Bronchial smooth muscle cell (primary cell): ENCODE measurements at places on chromosomes 13 and 19. TPM values are rescaled to one million over a fixed set of nuclear protein-coding genes. Genes with fewer than 3 reads are reported as not detected.

PCP2 gene
- total RNA-seq: not detected in 2 replicates

MTMR6 gene
- total RNA-seq: 7.8 and 12.6 TPM in 2 replicates

EXOSC5 gene
- 7.3 and 7.9 TPM in 2 replicates for total RNA-seq

GTF3A gene
- total RNA-seq: 44.8 and 67.6 TPM in 2 replicates

GIPC3 gene
- 0.09 TPM in 1 of 2 replicates, not detected in the other for total RNA-seq

RNU6-9 gene
- total RNA-seq: not detected in 2 replicates

RLN3 gene
- not detected in 2 replicates for total RNA-seq

PDX1 gene
- not detected in 2 replicates for total RNA-seq

DPF1 gene
- 0.34 and 0.63 TPM in 2 replicates for total RNA-seq

MIDN gene
- total RNA-seq: 8.8 and 9.5 TPM in 2 replicates

PPM1N gene
- 5.5 and 7.5 TPM in 2 replicates for total RNA-seq

SBSN gene
- 4.7 and 5.2 TPM in 2 replicates for total RNA-seq

CATSPERD gene
- total RNA-seq: not detected in 2 replicates

CGB1 gene
- total RNA-seq: not detected in 2 replicates

SLITRK6 gene
- total RNA-seq: under 0.01 and 4.6 TPM in 2 replicates

GYS1 gene
- total RNA-seq: 20.4 and 22.7 TPM in 2 replicates

CCDC194 gene
- not detected in 2 replicates for total RNA-seq

IZUMO1 gene
- under 0.01 TPM in 1 of 2 replicates, not detected in the other for total RNA-seq

ZNF729 gene
- not detected in 2 replicates for total RNA-seq

NDUFA11 gene
- total RNA-seq: 230 and 313 TPM in 2 replicates

ERICH6B gene
- total RNA-seq: not detected in 2 replicates

S1PR2 gene
- 24.4 and 56.8 TPM in 2 replicates for total RNA-seq

NFIX gene
- 95.4 and 122 TPM in 2 replicates for total RNA-seq

ZNF28 gene
- 7.3 and 9.4 TPM in 2 replicates for total RNA-seq

MEIS3 gene
- total RNA-seq: 21.4 and 47.4 TPM in 2 replicates

MUC16 gene
- under 0.01 TPM in 1 of 2 replicates, not detected in the other for total RNA-seq

RNF225 gene
- 0.16 and 0.17 TPM in 2 replicates for total RNA-seq

PSG1 gene
- total RNA-seq: under 0.01 and 0.17 TPM in 2 replicates

ZNF468 gene
- total RNA-seq: 14.0 and 19.4 TPM in 2 replicates

PRSS57 gene
- not detected in 2 replicates for total RNA-seq

FXYD1 gene
- total RNA-seq: 4.4 and 14.6 TPM in 2 replicates

NANOS3 gene
- total RNA-seq: 0.43 TPM in 1 of 2 replicates, not detected in the other

ZNF557 gene
- total RNA-seq: 15.8 and 16.7 TPM in 2 replicates

SIGLEC12 gene
- total RNA-seq: not detected in 2 replicates

RCBTB2 gene
- total RNA-seq: 8.4 and 9.1 TPM in 2 replicates

URAD gene
- not detected in 2 replicates for total RNA-seq

GRIK5 gene
- 0.09 TPM in 1 of 2 replicates, not detected in the other for total RNA-seq

CGB3 gene
- total RNA-seq: not detected in 2 replicates

ZNF569 gene
- total RNA-seq: 5.0 and 5.8 TPM in 2 replicates

SCN1B gene
- total RNA-seq: 10.6 and 15.6 TPM in 2 replicates

CNMD gene
- total RNA-seq: not detected in 2 replicates
